ENCODE measurements at places on chromosomes 12 and 14.

- no peak for DNase-seq
Observed at GRCh38 chr12:58295268-58295667, 353.9 kb downstream of the ATP23 start.

DNA sequence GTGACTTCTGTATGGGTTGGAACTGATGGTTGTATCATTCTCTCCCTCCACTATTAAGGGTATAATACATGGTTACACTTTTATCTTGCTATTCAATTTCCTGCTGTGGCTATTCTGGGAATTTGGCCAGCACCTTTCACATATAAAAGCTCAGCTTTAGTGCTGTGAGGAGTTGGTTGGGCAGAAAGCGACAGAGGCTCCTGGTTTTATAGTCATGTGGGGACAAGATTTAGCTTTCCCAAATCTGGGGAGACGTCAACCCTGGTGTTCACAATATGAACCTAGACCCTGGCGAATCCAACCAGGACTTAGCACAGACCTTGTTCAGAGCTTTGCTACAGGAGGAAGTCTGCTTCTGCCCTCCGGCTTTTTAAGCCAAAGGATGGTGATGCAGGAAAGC lies 36.5 kb downstream of the FOS start:
- DNase-seq, result no peak

GRCh38 chr12:22576473-22576872 lies 32.1 kb upstream of the C2CD5 start:
- DNase-seq, result no peak

DNA sequence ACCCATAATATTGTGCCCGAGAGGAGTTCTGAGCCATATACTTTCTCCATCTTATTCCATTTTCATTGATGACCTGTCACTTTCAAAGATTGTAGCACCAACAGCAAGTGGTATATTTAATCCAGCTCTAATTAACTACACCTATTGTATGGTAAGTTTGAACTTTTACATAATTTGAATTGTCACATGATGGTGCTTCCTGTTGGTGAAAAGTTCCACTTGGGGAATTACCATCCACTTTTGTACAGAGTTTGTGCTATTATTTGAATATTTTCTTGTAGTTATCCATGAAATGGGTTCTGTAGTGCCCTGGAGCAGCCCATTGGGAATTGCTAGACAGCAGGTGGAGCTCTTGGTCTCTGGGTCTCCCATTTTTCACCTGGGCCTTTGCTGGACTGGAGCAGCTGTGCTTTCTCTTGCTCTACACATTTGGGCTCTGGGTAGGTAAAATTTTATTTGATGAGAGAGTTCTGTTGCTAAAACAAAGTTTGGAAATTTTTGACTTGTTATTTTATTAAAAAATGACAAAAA lies 3.0 kb downstream of the SMCO3 start:
- DNase-seq, result peak; percentile 25

GRCh38 chr14:34374998-34375740 lies 86.9 kb downstream of the SPTSSA start:
- DNase-seq, result no peak

- no peak for DNase-seq
Observed at GRCh38 chr12:56017181-56017580, 3.7 kb upstream of the IKZF4 start.

- DNase-seq, result no peak
Observed at GRCh38 chr12:8054816-8055215, 11.3 kb downstream of the C3AR1 start.

DNA sequence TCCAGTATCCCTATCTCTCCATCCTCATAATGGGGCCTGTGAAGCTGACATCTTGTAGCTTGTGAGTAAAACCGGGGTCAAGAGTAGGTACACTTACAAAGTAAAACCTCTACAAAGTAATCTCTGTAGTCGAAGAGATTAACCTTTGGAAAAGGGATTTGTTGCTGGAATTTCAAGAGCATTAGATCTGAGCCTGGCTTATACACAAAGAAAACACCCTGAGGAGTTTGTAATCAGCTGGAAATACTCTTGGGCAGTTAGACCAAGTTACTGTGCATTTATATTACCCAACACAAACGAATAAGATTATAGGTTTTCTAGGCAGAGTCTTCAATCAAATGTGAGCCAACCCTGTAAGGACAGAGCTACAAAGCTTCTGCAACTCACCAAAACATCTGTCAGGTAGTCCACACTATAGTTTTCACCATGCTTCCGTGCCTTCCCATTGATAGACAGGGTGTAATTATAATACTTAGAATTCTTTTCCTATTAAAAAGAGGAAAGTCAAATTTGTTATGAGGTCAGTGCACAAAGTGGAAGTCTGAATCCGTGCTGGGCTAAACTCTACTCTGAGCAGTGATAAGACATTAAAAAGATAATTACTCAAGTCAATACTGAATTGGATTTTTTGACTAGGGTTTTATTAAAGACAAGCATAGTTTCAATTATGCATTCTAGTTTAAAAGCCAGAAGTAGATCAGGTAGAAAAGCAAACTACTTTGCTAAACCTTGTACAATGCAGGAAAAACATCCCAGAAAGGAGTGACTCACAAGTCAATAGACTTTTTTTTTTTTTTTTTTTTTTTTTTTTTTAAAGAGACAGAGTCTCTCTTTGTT lies 14.6 kb downstream of the GNS start:
- DNase-seq, result no peak

- DNase-seq, result no peak
Observed at GRCh38 chr14:74897642-74898041, 15.9 kb downstream of the DLST start.

DNA sequence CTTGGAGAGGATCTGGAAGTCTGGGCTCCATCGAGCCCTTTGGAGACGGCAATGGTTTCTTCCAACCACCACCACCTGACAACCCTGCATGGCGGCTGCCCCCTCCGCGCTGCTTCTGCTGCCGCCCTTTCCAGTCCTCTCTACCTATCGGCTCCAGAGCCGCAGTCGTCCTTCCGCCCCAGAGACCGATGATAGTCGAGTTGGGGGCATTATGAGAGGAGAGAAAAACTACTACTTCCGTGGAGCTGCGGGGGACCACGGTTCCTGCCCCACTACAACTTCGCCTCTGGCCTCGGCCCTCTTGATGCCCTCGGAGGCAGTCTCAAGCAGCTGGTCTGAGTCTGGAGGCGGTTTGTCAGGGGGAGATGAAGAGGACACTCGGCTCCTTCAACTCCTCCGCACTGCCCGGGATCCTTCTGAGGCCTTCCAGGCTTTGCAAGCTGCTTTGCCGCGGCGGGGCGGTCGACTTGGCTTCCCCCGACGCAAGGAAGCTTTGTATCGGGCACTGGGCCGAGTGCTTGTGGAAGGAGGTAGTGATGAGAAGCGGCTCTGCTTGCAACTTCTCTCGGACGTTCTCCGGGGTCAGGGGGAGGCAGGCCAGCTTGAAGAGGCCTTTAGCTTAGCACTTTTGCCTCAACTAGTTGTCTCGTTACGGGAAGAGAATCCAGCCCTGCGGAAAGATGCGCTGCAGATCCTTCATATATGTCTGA lies 499 bp downstream of the TOGARAM1 start:
- DNase-seq, result peak; percentile 95

DNA sequence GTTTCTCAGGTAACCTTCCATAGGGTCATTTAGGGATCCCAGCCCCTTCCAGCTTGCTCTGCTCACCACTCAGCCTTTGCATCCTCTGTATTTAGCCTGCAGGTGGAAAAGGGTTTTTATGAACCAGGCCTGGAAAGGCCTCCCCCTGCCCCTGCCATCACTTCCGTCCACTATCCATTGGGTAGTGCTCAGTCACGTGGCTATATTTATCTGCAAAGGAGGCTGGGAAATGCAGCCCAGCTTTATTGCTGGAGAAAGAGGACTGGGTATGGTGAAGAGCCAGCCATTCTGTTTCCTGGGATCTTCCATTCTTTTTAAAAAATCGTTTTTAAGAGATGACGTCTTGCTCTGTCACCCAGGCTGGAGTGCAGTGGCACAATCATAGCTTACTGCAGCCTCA lies 87.0 kb upstream of the MAP1LC3B2 start:
- no peak for DNase-seq

- no peak for DNase-seq
Observed at GRCh38 chr12:2382370-2383155, 329.8 kb downstream of the CACNA1C start.

- DNase-seq, result no peak
Observed at GRCh38 chr14:62347562-62348011, 585.4 kb downstream of the SNAPC1 start.

- no peak for DNase-seq
Observed at GRCh38 chr12:99142651-99143050, 497.6 kb downstream of the APAF1 start.

GRCh38 chr14:68552075-68552474 lies 240.8 kb downstream of the ZFP36L1 start:
- DNase-seq, result no peak

- DNase-seq, result peak; percentile 91
Observed at GRCh38 chr12:31118347-31119191, 44.9 kb downstream of the DDX11 start.

DNA sequence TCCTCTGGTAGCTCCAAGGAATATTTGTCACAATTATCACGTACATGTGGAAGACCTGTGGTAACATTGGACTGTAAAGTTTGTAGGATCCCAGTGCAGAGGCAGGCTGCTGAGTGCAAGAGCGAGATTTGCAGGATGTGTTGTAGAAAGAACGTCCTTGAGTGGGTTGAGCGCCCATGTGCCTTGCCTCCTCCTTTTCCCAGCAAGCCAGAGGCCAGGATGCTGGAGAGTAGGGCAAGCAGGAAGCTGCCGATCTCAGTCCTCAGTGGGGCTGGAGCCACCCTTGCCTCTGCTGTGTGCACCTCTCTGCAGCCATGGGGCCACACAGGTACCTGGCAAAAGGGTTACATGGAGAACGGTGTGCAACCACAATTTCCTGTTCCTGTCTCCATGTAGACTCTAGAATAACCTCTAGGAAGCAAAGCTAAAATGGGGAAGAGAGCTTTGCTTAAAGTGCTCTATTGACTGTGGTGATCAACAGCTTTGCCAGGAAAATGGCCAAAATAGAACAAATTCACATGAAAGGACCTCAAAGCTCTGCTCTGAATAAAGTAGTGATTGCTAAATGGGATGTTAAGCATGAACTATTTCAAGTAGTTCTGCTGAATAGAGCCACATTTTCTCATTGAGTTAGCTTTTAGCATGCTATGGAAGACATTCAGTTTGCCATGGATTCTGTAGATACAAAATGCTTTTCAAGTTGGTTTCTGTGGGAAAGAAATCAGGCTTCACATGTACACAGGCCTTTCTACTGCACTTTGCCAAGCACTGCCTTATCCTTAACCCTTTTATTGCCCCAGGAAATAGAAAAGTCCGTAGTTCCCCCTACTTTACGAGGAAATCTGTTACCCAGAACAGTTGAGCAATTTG lies 37.4 kb downstream of the ANKRD9 start:
- DNase-seq, result no peak

DNA sequence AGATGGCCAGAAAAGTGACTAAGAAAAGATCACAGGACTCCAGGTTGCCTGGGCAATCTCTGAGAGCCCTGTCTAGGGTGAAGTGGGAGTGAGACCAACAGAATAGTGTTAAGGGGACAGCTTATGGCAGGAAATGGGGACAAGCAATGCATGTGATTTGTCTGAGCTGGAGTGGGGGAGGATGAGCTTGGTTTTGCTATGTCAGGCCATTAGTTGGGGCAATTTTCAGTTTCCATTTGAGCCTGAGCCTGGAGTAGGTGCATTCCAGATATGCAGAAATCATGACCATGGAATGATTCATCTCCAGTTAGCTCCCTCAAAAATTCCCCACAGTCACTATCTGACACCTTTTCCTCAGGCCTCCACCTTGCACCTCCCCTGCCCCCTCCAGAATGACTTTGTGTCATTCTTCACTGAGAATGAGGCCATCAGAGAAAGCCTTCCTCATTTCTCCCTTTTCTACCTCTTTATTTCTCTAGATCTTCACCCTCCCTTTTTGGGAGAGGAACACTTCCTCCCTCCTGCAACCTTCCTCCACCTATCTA lies 150.9 kb upstream of the PLEKHG7 start:
- DNase-seq, result no peak

GRCh38 chr14:59215322-59215721 lies 26.9 kb downstream of the DAAM1 start:
- no peak for DNase-seq

- DNase-seq, result no peak
Observed at GRCh38 chr14:78509516-78509915, 339.3 kb downstream of the NRXN3 start.

DNA sequence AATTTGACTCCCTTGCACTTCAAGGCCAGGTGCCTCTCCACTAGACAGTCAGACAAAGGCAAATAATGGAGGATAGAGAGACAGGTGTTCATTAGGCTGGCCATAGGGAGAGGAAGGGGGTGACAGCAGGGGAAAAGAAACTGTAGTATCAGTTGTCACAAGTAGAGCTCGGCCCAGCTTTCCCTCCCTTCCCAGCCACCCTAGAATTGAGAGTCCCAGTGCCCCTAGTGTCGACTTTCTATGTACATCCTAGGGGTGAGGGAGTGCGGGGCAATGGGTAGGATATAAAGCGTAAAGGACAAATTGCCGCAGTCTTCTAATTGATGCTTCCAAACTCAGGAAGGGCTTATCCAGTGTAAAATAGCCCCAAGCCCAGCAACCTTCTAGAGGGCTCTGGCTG lies 39.0 kb downstream of the BAZ2A start:
- DNase-seq, result peak; percentile 87

DNA sequence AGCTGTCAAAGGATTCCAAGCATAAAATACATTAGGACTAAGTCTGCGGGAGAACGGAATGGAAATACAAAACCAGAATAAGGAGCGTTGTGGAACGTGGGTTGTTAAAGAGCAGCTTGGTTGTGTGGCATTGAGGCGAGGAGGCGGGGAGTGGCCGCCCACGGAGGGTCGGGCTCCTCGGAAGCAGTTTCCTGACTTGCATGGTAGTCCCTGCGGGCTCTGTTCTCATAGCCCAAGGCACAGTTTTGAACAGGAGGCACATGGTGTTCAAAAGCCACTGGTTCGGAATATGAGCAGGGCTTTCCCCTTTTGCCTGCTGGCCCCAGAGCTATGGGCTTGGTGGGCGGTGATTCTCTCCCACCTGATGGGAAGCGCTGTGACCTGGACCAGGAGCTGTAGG lies 12.2 kb downstream of the DDX51 start:
- no peak for DNase-seq

GRCh38 chr14:60648934-60649874 lies at the start of gene SIX1:
Gene SIX1, minus strand, starts transcription at chr14:60649477. Its CDS starts 288 bp downstream, at chr14:60649189.
- DNase-seq, result peak; percentile 79

DNA sequence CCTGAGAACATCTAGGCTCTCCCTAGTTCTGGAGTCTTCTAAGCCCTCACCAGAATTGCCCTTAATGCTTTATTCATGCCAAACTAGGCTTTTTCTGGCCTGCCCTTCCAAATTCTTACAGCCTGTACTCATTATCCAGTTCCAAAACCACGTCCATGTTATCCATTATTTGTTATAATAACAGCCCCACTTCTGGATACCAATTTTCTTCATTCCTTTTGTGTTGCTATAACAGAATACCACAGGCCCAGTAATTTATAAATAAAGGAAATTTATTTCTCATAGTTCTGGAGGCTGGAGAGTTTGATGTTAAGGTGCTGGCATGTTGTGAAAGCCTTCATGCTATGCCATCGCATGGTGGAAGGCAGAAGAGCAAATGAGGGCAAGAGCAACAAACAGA lies 68.0 kb upstream of the AMIGO2 start:
- DNase-seq, result no peak

GRCh38 chr14:57732463-57733285 lies 133.2 kb downstream of the SLC35F4 start:
- peak; percentile 81 for DNase-seq

All from NCI-H2171 treated with DMSO at 0.1 percent for 48 hours (cell line).